ENCODE measurements at places on chromosomes 7 and 10.

GRCh38 chr7:130996833-130997231 lies 262.8 kb upstream of the KLF14 start:
- no peak for DNase-seq

- DNase-seq, result peak; percentile 86
Measured at GRCh38 chr7:100867040-100867775, at the start of gene TRIP6. Gene TRIP6 (plus strand): TSS chr7:100867387. CDS start chr7:100867498, 111 bp downstream.

DNA sequence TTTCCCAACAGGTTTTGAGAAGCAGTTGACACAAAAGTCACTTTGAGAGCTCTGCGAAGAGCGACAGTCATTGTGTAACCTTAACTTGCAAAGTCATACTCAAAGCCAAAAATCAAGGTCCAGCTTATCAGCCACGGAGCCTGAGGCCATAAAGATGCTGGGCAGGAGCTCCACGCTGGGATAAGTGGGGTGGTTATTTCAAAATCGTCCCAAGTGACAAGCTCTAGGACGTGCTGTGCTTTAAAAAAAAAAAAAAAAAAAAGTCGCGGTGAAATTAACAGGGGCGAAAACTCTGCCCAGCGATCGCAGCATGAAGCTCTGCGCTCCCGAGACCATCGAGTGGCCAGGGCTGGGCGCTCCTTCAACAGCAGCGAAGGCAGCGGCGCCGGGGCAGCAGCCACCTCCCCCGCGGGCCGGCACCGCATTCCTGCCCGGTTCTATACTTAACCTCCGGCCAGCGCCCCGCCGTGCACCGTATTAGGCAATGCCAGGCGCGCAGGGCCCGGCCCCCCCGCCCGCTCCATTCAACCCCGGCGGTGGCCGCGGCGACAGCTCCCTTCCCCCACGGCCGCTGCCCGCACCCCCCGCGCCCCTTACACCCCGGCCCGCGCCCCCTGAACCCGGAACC lies 657 bp downstream of the HACD1 start:
- DNase-seq, result peak; percentile 58

- DNase-seq, result peak; percentile 45
Measured at GRCh38 chr7:151520419-151521261, 945 bp upstream of the RHEB start.

GRCh38 chr7:31058122-31058521 lies 6.0 kb downstream of the ADCYAP1R1 start:
- DNase-seq, result no peak

DNA sequence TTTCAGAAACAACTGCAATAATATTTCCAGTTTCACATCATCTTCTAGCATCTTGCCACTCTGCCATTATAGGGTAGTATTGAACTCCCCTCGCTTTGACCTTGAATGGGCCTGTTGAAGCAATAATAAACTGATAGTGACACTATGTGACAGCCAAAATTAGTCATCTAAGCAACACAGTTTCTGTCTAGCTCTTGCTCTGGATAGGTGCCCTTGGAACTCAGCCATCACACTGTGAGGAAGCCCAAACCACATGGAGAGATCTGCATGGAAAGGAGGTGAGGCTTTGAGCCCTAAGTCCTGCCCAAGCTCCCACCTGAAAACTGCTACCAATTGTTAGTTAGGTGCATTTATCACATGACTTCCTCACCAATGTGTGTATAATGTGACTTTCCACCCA lies 18.1 kb upstream of the KCND2 start:
- DNase-seq, result no peak

- no peak for DNase-seq
Measured at GRCh38 chr10:6950133-6950532, 370.1 kb upstream of the PRKCQ start.

DNA sequence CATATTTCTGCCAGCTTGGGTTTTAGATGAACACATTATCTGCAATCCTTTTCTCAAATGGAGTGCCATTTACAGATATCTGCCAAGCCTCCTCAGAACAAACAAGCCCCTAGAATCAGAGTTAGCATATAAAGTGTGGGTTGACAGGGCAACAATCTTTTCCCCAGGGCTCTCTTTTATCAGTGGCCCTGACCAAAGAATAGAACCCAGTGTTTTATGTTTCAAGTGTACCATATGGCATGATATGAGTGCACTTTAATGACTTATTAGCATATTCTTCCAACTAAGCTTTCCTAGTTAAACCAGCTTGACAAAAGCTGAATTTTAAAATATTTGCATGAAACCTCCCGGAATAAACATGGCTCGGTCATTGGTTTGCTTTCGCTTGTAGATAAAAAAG lies 57.3 kb downstream of the EVX1 start:
- DNase-seq, result no peak

GRCh38 chr7:148478551-148478950 lies 112.0 kb upstream of the C7orf33 start:
- no peak for DNase-seq

GRCh38 chr10:80917636-80918035 lies 379.9 kb downstream of the SH2D4B start:
- no peak for DNase-seq

DNA sequence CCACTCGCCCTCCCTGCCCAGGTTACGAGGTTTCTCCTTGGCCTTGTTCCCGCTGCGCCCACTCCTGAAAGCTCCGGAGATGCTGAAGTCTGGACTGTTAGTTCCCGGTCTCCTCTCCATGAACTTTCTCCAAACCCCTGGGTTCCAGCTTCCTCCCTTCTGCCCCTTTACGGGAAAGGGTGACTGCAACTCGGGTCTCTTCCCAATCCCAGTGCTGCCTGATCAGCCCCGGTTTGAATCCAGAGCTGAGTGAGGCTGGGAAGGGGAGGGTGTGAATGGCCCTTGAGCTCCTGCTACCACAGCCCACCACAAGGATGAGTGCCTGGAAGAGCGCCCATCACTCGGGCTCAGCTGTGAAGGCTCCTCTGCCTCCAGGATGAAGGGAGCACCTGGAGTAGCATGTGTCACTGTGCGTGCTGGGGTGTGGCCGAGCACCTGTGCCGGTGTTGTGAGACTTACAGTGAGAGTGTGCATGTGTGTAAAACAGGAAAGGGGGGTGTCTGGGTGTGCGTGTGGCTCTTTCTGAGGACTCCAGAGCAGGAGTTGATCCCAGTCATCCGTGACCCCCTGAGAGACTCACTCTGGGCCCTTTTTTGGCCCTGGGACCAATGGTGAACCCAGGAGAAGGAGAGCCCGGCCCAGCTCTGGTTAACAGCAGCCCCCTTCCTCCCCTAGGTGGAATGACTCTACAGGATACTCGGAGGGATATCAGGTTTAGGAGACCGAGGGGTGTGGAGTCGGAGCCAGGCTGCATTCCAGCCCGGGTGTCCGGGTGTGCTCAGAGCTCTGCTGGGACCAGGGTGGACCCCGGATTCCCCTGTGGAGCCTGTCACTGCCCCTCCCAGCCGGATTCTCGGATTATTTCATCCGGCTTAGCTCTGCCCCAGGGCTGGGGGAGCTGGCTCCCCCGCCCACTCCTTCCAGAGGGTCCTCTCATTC lies 1.1 kb upstream of the ZNF467 start:
- DNase-seq, result no peak

- peak; percentile 33 for DNase-seq
Measured at GRCh38 chr7:84389242-84389641, 194.7 kb upstream of the SEMA3A start.

GRCh38 chr10:126674741-126675515 lies 4.4 kb upstream of the C10orf90 start:
- DNase-seq, result no peak

DNA sequence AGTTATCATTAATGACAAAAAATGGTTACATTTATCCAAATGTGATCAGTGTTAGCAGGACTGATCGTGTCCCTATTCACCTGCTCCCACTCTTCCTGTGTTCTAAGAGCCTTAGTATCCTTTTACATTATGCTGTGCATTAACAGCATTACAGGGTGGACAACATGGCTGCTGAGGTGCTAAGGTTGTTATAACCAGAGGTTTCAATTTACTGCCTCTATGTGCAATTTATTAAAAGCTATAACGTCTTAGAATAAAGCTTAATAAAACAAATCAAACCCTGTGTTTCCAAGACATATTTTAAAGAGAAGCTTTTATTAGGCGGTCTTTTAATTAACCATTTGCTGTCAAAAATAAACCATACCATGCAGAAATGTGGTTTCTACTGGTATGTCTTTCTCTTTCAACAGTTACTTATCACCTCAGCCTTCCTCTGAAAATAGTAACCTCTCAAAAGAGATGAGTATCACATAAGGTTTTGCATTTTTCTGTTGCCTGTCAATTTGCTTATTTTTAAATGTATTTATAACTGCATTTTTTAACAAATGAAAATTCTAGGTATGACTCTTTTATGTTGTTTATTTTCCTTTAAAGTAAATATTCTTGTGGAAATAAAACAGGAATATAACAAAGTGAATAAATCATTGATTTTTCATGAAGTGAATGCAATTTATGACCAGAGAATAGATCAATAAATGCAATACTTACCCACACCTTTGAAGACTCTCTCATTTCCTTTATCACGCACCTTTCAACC lies 849.8 kb upstream of the SORCS1 start:
- DNase-seq, result no peak

DNA sequence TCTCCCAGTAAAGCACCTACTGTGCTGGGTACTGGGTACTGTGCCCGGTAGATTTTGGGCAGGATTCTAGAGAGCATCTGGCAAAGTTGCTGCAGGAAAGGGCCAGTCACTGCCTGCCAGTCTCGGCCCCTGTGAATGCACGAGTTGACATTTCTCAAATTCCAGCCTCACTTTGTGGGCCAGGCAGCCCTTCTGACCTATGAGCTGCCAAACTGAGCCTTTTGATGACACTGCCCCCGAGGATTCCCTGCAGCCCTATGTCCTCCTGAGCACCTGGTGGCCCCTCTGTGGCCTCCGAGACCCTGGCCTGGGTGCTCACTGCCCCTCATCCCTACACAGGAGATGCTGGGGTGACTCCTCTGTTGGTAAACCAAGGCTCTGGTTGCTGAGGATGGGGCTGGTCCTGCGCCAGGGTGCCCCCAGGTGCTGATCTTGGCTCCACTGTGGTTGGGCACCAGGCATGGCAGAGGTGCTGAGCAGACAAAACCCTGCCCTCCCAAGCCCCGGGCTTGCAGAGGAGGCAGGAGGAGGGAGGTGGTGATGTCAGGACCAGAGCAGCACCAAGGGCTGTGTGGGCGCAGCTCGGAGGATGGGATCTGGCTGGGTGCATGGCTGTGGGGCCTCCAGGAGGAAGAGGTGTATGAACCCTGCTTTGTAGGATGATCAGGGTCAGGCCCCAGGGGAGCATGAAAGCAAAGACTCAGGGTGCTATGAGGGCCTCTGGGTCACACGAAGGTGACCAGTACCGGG lies 16.2 kb downstream of the LHPP start:
- DNase-seq, result no peak

DNA sequence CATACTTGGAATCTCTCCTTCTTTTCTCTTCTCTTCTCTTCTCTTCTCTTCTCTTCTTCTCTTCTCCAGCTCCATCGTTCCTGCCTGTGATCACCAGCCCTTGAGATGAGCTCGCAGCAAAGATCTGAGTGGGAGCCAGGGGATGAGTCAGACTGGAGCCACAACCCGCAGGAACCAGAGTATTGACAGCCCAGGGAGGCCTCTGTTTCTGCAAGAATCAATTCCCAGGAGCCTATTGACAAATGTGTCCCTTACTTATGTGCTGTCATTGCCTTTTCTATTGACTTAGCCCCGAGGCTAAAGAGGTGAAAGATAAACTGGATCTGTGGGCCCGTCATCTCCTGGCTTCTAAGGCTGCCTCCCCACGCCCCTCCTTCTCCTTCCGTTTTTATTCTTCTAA lies 13.1 kb upstream of the HABP2 start:
- no peak for DNase-seq

DNA sequence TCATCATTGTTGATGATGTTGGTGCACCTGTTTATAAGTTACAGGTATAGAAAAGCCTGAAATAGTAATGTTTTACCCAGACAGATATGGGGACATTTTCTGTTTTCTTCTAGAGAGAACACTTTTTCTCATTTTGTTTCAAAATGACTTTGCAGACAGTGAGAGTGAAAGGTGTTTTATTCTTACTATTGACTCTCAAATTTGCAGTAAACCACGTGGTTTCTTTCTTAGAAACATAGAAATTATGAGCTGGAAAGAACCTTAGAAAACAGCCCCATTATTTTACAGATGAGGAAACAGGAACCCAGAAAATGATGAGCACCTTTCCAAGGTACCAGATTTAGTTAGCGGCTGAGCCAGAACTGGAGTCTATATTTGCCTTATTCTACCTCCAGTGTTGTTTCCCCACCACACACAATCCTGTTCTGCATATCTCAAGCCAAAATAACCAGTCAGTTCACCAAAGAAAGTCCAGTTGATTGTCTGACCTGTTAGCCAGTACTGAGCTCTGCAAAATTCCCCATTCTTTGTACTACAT lies 138.9 kb upstream of the AHR start:
- DNase-seq, result peak; percentile 52

GRCh38 chr7:132176719-132177118 lies 399.6 kb downstream of the PLXNA4 start:
- DNase-seq, result no peak

GRCh38 chr10:131872011-131872826 lies 28.6 kb upstream of the PPP2R2D start:
- DNase-seq, result no peak

GRCh38 chr7:101952355-101953247 lies 135.2 kb downstream of the CUX1 start:
- no peak for DNase-seq

DNA sequence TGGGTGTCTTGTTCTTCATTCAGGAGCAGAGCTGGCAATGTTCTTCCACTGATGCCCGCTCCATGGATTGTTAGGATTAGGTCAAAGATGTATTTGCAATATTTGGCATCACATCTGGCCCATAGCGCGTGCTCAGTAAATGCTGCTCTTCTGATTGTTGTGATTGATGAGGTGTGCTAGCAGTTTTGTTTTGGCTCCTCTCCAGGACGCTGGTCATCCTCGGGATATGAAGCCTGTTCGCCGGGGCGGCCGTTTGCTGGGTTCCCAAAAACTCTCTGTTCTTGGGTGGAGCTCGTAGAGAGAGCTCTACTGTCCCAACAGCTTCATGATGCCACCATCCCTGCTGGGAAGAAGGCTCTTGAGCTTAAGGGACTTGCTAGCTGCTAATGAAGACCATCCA lies 96.9 kb downstream of the XRCC2 start:
- DNase-seq, result no peak

GRCh38 chr7:82087099-82087498 lies 317.3 kb upstream of the HGF start:
- DNase-seq, result no peak

- DNase-seq, result no peak
Measured at GRCh38 chr10:113469796-113470195, 83.1 kb upstream of the HABP2 start.

DNA sequence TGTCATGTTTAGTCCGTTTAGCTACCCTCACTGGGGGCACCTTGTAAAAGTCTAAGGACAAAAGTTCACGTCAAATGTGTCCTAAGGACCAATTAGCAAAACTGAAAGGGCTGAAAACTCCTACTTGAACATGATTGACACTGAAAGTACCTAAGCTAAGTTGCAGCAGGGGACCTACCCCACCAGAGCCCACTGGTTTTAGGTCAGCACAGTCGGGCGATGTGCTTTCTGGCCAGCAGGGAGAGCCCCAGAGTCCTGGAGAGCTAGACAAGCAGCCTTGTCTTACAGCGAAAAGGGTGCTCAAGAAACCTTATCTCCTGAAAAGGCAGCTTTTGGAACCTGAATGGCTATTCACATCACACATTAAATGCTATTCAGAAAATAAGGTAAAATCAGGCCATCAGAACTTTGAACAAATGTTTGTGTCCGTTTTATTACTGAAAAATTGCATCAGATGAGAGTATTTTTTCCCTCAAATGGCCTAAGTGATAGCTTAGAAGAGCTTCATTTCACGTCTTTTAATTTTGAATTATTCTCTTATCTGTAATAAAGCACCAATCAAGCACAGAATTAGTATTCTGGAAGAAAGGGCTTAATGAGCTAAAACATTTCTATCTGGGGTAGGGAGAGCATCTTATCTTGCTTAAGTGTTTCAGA lies 52.2 kb upstream of the MKI67 start:
- DNase-seq, result peak; percentile 52

Data from GM13977 (cell line).